ENCODE measurements at places on chromosomes 5 and 9.

DNA sequence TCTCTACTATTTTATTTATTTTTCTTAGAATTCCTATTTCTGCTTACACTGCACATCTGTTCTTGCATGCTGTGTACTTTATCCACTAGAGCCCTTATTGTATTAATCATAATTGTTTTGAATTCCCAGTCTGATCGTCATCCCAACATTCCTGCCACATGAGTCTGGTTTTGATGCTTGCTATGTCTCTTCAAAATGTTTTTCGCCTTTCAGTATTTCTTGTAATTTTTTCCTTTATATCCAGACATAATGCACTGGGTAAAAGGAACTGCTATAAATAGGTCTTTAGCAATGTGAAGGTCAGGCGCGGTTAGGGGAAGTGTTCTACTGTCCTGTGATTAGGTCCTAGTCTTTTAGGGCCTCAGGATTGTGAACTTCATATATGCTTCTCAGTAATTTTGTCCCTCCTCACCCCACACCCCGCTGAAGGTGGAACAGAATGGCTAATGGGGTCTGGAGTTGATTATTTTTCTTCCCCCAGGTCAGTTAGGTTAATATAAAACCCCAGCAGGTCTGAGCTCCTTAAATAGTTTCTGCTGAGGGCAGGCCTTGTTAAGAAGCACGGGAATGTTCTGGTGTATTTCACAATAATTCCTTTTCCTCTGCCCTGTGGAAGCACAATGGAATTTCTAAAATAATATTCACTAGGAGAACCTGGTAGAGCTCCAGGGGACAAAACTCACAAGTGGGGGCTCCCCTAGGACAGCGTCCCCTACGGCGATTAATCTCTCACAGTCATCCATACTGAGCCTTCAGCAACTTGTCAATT is 146.6 kb upstream of the TUT7 start:
- peak; percentile 87 for DNase-seq

DNA sequence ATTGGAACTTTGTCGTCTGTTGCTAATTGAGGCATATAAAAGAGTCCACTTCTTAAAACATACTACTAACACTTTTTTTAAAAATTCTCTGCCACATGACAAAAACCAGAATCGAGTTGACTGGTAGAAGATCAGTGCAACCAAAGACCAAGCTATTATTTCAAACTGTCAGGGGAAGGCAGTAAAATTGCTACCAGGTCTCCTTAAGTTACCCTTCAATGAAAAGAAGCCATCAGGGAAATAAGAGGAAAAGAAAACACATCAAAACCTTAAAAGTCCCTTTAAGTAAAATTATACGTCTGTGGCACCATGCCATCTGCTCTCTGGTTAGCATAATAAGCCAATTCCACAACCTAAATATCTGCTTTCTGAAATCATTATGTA is 9.6 kb downstream of the ZNF608 start:
- no peak for DNase-seq

DNA sequence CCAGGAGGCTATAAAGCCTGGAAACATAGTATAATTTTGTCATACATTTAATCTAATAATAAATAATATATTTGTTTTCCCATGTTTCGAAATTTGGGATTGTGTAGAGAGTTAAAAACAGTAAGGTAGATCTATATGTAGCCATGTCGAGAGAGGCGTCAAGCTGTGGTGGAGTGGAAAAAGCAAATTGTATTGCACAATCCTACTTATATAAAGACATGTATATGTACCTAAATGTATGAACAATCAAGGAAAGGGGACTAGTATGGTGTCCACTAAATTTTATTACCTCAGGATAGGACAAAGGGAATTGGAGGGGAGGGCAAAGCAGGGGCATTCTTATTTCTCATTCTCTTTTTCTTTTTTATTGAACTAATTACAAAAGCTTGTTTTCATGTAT is 52.0 kb downstream of the GLRA1 start:
- DNase-seq, result no peak

- no peak for DNase-seq
Observed at GRCh38 chr5:35794328-35794619, 62.4 kb upstream of the IL7R start.

DNA sequence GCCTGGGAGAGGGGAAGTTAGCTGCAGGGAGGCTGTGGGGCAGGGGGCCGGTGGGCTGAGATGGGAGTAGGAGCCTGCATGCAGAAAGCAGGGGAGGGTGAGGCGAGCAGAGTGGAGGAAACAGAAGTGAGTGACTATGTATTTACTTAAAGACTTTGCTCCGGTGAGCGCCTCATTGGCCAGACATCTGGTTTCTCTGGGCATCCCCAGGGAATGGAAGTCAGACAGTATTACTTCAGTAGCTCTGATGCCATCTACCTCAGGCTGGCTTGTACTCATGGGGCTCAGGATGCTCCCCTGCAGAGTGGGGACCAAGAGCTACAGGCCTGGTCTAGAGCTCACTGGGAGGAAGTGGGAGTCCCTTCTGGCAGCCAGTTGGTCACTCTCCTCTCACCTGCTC is 78.2 kb upstream of the ARAP3 start:
- no peak for DNase-seq

- DNase-seq, result no peak
Observed at GRCh38 chr5:61991866-61992265, 314.1 kb upstream of the KIF2A start.

GRCh38 chr9:16625161-16625631 is 245.3 kb downstream of the BNC2 start:
- no peak for DNase-seq

DNA sequence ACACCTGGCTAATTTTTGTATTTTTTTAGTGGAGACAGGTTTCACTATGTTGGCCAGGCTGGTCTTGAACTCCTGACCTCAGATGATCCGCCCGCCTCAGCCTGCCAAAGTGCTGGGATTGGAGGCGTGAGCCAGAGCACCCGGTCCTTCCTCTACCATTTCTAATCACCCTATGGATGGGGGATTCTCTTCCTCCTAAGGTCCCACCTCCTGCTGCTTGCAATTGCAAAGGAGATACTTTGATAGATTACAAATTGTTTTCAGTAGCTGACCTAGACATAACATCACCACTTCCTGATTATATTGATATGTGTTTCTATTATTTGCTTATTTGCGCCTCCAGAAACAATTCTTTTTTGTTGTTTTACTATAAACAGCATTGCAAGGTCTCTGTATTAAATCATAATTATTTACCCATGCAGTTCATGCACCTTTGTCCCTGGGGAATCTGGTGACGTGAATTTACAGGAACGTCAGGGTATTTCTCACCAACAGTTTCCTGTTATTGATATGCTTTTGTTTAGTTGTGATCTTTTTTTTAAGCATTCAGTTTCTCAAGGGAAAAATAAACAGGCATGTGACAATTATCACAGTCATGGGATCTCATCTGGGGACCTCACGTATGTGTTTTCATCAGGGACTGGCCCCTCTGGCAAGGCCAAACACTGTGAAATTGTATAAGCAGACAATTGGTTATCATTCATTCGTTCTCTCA is 43.2 kb downstream of the ESM1 start:
- no peak for DNase-seq

Measured in HS-27A (cell line).